Stimulated activated CD8-positive, alpha-beta memory T cell treated with anti-CD3 and anti-CD28 coated beads, Interleukin-12 subunit alpha, Interleukin-12 subunit beta, amount 100 ng/mL, for 4 hours (primary cell): ENCODE measurements at places on chromosomes 3 and 15.

DNA sequence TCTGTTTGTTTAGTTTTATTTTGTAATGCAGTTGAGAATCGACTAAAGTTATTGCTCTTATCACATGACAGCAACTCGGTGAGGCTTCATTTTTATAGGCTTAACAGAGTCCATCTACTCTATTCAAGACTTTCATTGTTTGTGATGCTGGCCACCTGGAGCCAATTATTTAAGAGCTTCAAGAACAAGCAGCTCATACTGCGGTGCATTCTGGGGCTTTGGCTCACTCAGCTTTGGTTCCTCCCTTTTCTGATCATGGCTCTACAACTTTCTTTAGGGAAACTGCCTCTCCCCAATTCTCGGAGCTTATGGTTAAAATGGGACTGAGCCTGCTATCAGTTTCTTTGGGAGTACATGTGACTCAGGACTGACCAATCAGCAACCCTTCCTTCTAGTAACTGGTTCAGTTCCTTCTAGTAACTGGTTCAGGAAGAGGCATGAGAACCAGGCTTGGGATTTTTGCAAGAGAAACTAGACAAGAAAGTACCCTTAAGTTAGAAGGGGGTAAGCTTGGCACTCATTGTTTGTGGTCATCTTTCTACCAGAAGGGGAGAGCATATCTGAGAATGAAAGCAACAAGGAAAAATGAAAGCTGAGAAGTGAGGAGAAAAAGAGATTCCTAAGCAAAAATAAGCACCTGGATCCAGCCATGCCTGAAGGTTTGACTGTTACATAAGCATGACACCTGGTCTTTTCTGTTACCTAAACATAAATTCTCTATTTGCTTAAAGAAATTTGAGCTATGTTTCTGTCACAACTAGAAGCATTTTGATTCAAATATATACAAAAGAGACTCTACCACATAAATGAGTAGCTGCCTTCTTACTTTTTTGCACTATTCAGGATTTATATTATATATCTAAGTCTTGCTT is 24.1 kb upstream of the ARHGEF3 start:
- no peak for DNase-seq

- DNase-seq, result no peak
Measured at GRCh38 chr3:185583925-185584324, 2.2 kb upstream of the SENP2 start.

- DNase-seq, result no peak
Measured at GRCh38 chr15:71511796-71512681, 298.3 kb upstream of the NR2E3 start.

- DNase-seq, result no peak
Measured at GRCh38 chr3:39707314-39707909, 102.0 kb upstream of the MYRIP start.

DNA sequence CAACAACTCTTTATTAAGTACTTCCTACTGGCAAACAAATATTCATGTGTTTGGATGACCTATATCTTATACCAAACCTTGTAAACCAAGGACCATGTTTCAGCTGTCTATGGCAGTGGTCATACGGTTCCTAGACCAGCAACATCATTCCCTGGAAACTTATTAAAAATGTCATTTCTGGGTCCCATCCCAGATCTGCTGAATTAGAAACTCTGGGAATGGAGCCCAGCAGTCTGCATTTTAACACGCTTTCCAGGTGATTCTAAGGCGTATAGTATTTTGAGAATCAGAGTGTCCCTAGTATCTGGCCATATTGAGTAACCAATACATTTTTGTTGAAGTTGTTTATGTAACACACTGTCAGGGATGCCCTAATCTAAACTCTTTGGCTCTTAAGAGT is 363.4 kb upstream of the LRRC3B start:
- no peak for DNase-seq

GRCh38 chr3:108281670-108282069 is 14.7 kb upstream of the HHLA2 start:
- no peak for DNase-seq

GRCh38 chr15:65305150-65305758 is 777 bp downstream of the RNU5B-1 start:
- DNase-seq, result no peak

GRCh38 chr3:49729966-49730609 is 6.3 kb upstream of the GMPPB start:
- no peak for DNase-seq

DNA sequence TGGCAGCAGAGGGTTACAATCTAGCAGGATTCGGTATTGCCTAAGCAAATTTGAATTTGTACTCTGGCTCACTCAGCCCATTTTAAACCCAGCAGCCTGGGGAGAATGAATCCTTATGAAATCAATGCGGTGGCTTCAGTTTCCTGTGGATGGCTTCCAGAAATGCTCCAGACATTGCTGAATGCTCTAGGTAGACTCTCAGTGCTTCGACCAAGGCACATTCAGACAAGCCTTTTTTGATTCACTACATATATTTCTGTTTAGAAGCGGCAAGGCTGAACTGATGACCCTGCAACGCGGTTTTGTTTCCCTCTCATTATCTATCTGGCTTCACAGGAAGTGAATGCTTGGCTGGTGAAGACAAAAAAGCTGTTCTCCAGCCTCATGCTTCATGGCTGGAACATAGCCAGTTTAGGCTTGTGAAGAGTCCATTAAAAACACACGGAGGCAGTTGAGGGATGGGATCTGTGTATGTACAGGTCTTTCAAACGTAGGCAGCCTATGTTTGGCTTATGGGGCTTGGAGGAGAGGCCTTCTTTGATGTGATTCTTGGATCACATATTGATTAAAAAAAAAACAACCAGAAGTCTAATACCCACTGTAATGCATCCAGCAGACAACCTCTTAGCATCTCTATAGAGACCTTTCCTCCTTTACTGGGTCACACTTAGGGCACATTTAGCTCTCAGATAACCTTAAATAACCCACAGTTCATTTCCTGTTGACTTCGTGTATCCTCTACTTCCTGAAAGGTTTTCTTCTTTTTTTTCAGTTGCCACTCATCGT is 400.2 kb upstream of the TBL1XR1 start:
- no peak for DNase-seq

- no peak for DNase-seq
Measured at GRCh38 chr3:700514-700913, 392.3 kb upstream of the CNTN6 start.

- no peak for DNase-seq
Measured at GRCh38 chr15:33699691-33700447, 268.4 kb upstream of the CHRM5 start.

DNA sequence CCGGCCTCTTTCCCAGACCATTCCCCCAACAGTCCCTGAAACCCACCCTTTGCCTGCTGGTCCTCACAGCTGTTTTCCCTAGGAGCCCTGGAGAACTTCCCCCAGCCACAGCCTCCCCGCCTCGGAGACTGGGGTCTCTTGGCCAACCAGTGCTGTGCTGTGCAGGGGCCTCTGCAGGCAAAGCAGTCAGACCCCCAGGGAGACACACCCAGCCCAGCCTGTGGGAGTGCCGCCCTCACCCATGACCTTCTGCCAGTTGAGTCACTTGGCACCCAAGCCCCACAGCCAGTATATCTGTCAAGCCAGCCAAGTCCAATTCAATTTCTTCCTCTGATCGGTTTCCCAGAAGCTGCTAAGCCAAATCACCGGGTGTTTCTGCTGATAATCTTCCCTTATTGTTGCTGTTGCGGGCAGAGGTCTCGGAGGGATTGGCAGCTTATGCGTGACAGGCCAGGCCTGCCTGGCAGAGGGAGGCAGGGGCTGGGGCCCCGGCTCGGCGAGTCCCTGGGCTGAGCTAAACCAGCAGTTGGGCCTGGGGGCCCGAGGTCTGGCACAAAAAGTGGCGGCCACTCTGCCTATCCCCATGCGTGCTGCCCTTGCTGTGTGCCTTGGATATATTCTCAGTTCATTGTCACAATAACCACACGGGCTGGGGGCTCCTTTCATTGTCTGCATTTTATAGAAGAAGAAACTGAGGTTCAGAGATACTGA is 65.6 kb upstream of the SLC6A1 start:
- no peak for DNase-seq

GRCh38 chr3:145942052-145942451 is 218.9 kb downstream of the PLOD2 start:
- DNase-seq, result no peak

DNA sequence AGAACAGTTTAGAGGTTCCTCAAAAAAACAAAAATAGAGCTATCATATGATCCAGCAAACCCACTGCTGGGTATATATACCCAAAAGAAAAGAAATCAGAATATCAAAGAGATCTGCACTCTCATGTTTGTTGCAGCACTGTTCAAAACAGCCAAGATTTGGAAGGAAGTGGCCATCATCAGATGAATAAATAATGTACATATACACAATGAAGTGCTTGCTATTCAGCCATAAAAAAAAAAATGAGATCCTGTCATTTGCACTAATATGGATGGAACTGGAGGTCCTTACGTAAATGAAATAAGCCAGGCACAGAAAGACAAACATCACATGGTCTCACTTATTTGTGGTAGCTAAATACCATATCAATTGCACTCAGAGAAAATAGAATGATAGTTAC is 58.4 kb downstream of the SCAPER start:
- DNase-seq, result no peak

- DNase-seq, result no peak
Measured at GRCh38 chr3:193711166-193711485, 118.1 kb downstream of the OPA1 start.

DNA sequence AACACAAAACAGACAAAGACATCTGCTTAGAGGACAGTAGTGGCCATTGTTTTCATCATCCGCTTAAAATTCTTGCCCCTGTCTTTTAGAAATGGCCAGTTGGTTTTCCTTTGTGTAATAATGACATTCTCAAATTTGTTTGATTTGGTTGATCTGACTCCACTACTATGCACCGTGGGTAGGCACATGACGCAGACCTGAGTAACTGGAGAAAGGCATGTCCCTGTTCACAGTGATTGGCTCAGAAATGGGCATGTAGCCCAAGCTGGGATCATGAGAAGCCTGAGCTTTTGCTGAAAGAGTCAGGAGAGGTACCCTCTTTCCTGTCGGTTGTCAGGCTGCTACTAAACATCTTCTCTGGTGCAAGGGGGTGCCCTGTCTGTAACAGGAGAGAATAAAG is 36.6 kb upstream of the MAGI1 start:
- no peak for DNase-seq

- DNase-seq, result no peak
Measured at GRCh38 chr3:150370122-150370602, 37.9 kb upstream of the TSC22D2 start.

DNA sequence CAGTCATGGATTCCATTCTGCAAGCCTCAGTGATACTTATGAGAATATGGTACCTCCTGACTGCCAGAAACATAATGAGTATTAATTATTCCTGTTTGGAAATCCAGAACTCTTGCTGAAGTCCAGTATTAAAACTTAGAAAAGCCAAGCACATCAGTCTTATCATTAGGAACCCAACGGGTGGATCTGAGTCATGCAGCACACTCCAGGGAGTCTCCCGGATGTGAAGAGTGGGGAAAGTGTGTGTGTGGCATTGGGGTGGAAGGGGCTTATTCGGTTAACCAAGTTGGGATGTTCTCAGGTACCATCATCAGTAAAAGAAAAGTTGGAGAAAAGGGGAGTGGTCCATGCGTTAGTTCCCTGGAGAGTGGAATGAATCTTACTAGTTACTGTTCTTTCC is 181.1 kb downstream of the PLCL2 start:
- DNase-seq, result no peak

GRCh38 chr3:5264896-5265770 is 77.6 kb downstream of the EDEM1 start:
- DNase-seq, result no peak

- no peak for DNase-seq
Measured at GRCh38 chr3:160006282-160007163, 17.9 kb downstream of the IL12A start.

GRCh38 chr15:46127361-46127874 is 492.6 kb downstream of the SQOR start:
- no peak for DNase-seq

GRCh38 chr3:58154626-58155449 is 55.9 kb downstream of the DNASE1L3 start:
- DNase-seq, result no peak

GRCh38 chr15:60411774-60412425 is 14.1 kb upstream of the ANXA2 start:
- no peak for DNase-seq

- no peak for DNase-seq
Measured at GRCh38 chr15:56839641-56840040, 78.8 kb upstream of the TCF12 start.

DNA sequence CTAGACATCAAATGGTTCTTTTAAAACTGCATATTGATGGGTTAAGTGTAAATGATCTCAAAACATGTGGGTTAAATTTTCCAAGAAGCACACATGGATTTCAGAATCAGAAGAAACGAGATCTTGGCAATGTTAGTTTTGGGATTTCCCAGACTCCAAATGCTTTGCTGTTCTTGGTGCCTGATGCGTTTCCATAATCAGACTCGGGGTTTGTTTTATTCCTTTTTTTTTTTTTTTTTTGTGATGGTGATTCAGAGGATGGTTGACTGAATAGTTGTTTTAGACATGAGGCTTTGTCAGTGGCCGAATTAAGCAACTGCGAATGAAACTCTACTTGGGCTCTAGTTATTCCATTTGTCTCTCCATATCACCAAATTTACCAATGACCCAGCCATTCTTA is 52.2 kb upstream of the FAM98B start:
- no peak for DNase-seq

GRCh38 chr3:196686436-196686835 is 25.6 kb downstream of the CEP19 start:
- DNase-seq, result no peak

GRCh38 chr3:185699927-185700326 is 113.8 kb downstream of the SENP2 start:
- DNase-seq, result no peak

GRCh38 chr3:118447339-118447738 is 587.3 kb downstream of the IGSF11 start:
- no peak for DNase-seq

DNA sequence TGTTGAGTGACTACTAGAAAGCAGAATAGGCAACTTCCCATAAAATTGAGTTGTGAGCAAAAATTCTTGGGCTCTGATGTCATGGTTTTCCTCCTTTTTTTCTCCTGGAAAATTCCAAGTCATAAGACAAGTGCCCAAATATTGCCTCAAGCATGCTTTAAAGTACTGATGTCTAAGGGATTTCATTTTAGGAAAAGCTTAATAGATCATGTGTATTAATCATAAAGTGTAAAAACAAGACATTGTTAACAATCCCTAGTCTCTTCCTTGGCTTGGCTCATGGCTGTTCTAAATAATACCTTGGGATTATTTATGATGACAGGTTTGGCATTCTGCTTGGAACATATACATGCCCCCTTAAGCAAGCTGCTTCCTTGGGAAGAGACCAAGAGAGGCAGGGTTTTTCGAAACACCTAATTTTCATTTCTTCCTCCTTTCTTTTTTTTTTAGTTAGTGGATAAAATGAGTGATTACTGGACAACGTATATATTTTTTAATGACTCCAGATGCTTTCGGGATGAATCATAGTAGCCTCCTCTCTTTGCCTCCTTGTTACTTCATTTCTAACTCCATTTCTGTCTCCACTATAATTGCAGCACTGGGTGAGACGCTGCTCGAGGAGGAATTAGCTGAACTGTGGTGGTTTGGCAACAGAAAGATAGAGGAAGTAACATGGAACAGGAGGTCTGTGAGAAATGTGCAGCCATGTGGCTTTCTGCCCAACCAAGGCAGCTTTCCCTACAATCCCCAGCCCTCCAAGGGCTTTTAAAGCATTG is 104.9 kb downstream of the TPRG1 start:
- no peak for DNase-seq
